Fibroblast of the conjunctiva (primary cell): ENCODE measurements at places on chromosomes 4 and X.
A peak's percentile ranks its signal among the peaks of the same experiment; 100 is the strongest.

DNA sequence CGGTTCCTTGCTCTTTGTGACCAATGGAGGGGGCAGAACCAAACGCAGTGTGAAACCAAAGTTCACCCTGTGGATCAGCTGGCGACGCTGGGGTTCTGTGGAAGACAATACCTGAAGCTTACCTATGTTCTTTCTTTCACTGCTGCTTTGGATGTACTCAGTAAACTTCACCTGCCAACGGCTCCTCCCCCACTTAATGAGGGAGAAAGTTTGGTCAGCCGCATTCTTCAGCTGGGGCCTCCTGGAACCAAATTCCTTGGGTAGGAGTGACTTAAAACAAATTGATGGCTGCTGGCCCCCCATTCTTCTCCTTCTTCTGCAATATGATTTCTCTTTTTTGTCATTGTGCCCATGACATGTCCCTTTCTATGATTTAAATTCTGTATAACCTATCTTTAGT is 282.4 kb downstream of the ANK2 start:
- DNase-seq, result no peak

DNA sequence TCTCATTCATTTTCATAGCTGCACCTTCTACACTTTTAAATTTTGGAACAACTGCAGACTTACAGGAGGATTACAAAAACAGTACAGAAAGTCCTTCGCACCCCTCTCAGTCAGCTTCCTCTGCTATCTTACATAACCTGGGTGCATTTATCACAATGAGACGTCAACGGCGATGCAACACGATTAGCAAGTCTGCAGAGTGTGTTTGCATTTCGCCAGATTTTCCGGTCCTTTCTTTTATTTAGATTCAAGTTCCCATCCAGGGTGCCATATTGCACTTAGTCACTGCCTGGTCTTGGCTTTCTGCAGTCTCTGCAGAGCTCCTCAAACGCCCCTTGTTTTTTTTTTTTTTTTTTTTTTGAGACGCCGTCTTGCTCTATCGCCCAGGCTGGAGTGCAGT is 85.9 kb downstream of the ASMT start:
- DNase-seq, result no peak

DNA sequence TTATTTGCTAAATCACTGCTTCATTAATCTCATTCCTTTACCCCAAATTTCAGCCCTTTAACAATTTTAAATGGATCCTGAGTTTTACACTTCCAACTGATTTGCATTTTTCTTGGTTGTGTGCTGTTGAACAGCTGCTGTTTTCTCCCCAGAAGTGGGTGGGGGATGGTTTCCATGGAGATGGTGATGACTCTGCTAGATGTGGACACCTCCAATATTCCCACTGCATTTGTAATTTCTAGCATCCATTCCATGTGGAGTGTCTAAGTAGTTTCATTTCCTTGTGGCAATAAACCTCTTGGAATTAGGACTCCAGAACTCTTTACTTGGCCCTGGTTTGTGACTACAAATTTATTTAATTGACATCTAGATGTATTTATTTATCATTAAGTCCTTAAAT is 330.4 kb downstream of the GBA3 start:
- DNase-seq, result no peak

DNA sequence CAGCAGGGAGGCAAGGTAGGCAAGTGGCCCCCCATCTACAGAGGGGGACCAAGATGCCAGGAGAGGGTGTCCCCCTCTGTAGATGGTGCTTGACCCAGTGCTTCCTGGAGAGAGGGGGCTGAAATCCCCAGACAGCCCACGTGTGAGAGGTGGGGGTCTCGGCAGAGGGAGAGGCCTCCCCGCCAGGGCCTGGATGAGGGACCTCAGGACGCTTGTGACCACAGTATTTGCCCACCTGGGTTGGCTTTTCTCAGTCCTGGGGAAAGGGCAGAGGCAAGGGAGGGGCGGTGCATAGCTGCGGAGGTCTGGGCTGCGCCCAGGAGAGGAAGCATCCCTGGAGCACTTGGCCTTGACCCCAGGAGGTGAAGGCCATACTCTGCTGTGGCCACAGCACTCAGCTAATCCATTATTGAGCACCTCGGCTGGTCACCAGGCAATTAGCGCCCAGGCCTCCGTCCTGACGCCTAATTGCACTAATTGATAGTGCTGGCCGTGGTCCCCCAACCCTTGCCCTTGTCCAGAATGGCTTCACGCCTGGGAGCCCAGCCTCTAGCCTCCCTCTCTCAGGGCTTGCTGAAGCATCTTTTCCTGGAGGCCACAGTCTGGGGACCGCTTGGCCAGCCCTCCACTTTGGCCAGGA is 30.7 kb downstream of the HMX1 start:
- no peak for DNase-seq

DNA sequence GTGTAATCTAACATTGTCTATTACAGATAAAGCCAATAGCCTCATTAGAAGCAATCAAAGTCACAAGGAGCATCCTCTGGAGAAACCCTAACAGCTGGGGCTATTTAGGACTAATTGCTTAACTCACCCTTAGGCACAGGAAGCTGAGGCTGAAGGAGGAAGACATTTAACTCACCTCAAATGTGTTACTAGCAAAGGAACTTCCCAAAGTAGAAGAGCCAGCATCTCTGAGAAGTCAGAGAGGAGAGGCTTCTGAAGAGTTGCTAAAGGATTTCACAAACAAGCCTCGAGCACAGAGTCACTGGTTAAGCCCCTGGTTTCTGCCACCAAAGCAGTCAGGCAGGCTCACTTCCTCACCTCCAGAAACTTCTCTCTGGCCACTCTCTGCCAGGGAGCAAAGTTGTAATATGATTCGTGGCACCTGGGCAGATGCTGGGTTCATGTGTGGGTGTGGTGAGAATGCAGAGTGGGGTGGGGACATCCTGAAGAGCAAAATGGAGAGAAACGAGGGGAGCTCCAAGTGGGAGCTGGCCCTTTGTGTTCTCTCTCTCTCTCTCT is 201.3 kb downstream of the HS6ST2 start:
- DNase-seq, result no peak

DNA sequence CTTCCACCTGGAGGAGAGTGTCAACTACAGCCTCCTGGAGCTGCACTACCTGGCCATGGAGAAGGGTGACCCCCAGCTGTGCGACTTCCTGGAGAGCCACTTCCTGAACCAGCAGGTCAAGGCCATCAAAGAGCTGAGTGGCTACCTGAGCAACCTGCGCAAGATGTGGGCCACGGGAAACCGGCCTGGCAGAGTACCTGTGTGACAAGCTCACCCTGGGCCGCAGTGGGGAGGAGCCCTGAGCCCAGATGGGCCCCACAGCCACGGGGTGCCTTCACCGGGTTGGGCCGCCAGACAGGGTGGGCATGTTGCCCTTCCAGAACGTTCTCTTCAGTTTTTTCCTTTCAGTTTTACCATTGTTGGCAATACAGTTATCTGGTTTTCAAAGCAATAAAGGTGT is 15.2 kb upstream of the FAM47A start:
- DNase-seq, result no peak

- DNase-seq, result no peak
Observed at GRCh38 chr4:5553801-5554200, 154.6 kb downstream of the EVC2 start.

DNA sequence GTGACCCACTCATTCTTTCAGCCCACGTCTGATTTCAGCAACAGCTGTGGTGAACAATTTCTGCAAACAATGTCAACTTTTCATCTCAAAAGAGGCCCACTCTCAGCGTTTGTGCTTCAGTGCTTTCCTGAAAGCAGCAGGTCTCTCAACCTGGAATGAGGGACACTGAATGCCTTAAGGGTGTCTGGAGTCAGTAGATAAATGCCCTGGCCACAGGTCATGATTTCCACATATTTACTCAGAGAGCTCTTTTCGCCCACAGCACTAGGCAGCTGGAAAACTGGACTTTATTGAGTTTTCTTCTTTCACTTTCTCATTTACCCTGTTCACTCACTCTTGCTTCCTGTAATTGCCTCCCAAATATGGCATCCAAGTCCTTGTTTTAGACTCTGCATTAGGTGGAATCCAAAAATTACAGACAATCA is 52.8 kb downstream of the NPFFR2 start:
- DNase-seq, result no peak

DNA sequence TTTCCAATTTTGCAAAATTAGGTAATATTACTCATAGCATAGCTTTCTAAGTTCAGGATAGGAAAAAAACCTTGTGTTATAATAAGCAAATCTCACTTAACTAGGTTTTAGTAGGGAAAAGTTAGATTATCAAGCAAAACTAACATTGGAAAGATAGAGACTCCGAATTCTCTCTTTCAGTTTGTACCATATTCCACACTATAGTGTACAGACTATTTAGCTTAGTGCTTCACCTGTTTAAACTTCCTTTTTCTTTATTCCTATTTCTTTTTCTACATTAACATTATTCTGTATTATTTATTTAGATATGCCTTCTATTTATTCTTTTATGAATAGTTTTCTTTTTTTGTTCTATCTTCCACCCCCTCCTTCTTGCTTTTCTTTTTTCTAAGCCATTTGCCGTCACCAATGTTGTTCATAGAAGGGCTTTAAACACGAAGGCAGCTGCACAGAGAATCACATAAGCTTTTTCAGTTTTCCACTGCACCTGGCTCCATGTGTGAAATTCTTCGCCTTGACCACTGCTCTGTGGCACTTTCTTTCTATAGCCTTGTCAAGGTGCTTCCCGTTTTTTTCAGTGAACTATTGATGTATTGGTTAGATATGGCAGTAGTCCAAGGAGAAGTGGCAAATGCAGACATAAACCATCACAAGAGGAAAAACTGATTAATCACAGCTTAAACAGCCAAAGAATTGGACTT is 8.5 kb downstream of the PCDH10 start:
- DNase-seq, result no peak

GRCh38 chr4:26670903-26671537 is 87.1 kb downstream of the TBC1D19 start:
- DNase-seq, result no peak

- no peak for DNase-seq
Observed at GRCh38 chr4:110620691-110621327, 2.1 kb downstream of the PITX2 start.

GRCh38 chrX:155056877-155057792 is 13.8 kb downstream of the CMC4 start:
- peak; percentile 38 for DNase-seq

- no peak for DNase-seq
Observed at GRCh38 chrX:9786798-9787635, 788 bp downstream of the SHROOM2 start.

- no peak for DNase-seq
Observed at GRCh38 chr4:7424553-7425111, 10.1 kb downstream of the PSAPL1 start.

DNA sequence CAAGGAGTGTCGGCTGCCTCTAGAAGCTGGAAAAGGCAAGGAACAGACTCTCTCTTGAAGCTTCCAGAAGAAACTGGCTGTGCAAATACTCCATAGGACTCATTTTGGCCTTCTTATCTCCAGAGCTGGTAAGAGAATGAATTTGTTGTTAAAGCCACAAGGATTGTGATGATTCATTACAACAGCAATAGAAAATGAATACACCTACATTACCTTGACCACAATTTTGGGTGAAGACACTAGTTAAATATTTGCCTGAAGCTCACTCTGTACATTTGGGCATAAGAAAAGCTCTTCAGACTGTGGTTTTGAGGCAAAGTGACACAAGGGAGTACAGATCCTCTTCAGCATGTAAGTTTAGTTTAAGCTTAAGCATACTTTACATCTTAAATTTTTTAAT is 134.5 kb upstream of the TLL1 start:
- DNase-seq, result no peak

DNA sequence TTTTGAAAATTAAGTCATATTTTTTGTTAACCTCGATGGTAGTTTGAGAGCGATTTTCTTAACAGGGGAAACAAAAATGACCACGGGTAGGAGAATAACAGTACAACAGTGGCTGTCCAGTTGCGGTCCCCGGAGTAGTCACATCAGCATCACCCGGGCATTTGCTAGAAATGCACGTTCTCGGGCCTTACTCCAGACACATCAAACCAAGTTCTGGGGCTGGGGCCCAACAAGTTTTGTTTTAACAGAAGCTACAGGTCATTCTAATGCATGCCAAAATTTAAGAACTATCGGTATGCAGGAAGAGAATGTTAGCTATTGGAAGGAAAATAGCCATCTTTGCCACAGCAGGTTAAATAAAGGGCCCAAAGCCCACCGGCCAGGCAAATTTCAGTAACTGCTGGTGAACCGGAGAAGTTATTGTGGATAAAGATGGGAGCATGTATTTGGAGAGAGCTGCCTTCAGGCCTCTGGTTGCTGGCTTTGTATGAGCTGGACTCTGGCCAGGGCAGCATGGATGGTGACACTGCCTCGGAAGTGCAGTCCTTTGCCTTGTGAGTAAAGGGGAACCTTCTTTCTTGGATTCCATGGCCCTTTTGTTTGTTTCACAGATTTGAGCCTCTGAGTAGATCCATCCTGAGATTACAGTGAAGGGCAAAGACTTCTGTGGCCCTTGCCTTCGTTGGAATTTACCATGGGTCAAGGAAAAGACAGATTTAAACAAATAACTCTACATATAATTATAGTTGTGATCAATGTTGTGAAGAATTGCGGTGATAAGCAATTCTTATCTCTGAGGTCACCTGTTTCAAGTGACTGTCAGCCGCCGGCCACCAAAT is 62.1 kb downstream of the TBC1D14 start:
- no peak for DNase-seq

DNA sequence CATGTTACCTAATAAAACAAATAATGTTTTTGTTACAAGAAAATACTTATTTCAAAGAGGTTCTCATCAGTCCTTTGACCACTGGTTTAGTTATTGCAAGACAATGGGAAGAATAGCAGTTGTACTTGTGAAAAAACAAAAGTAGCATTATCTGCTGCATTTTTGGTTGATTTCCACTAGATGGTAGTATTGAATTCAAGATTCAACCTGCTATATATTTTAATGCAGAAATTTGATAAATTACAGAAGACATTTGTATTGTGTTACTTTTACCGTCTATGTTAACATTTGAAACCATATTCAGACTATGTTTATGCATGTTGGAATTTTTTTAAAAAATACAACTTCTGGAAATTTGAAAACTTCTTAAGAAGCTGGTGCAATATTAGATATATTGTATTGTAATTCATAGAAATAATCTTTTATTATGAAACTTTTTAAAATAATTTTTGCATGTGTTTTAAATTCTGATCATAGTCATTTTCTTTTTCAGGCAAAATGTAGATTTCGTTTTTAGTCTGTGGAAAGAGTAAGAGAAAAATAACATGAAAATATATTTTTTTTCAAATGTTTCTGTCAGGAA is 56.4 kb downstream of the SPCS3 start:
- DNase-seq, result no peak

DNA sequence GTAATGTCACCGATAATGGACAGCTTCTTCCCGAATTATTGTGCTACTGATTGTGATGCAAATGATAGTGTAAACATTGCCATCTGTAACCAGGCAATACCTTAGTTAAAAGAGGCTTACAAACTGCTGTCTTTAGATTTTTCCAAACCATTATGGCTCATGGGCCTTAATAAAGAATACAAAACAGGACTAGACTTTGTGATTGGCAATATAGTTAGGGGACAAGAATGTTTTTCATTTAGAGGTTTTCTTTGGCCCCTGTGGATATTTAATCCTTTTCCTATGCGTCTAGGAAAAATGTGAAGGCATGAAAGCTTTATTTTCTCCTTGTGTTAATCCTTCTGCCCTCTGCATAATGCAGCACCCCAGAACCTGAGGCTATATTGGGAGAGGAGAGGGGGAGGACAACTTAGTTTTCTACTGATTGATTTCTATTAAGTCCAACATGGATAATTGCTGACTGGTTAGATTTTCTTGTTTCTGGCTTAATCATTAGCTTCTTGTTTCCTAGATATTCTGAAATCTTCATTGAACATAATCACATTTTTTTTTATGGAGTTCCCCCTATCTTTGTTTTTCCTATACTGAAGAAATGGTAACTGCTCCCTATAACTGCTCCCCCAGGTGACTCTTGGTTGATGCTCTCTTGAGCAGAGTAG is 1.9 kb downstream of the PRPS1 start:
- no peak for DNase-seq
